ENCODE measurements at places on chromosomes 13 and 19. TPM values are rescaled to one million over a fixed set of nuclear protein-coding genes. Genes with fewer than 3 reads are reported as not detected.

The C13orf42 gene
- total RNA-seq: not detected

The RINL gene
- total RNA-seq: 2.3 TPM

The SERPINE3 gene
- total RNA-seq: not detected

The CYP4F22 gene
- total RNA-seq: not detected

The PRTN3 gene
- not detected for total RNA-seq

The KLK10 gene
- not detected for total RNA-seq

The CCNE1 gene
- total RNA-seq: 5.1 TPM

The ANGPTL8 gene
- 0.18 TPM for total RNA-seq

The MBD3L3 gene
- not detected for total RNA-seq

The ZNF835 gene
- total RNA-seq: 0.18 TPM

The SLC1A6 gene
- not detected for total RNA-seq

All from smooth muscle cell of bladder (primary cell).